NB4 (cell line): ENCODE measurements at places on chromosomes 3 and 15.

DNA sequence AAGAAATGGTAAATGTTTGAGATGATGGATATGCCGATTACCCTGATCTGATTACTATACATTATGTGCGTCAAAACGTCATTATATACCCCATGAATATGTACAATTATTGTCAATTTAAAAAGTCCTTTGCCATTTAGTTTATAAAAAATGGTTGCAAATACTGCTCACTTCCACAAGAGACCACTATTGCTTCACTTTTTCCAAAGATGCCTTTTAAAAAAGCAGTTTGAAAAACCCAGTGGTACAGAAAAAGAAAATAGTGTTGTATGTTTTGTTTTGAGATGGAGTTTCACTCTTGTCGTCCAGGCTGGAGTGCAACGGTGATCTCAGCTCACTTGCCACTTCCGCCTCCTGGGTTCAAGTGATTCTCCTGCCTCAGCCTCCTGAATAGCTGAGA lies 39.3 kb downstream of the EDEM1 start:
- DNase-seq = peak; percentile 50

DNA sequence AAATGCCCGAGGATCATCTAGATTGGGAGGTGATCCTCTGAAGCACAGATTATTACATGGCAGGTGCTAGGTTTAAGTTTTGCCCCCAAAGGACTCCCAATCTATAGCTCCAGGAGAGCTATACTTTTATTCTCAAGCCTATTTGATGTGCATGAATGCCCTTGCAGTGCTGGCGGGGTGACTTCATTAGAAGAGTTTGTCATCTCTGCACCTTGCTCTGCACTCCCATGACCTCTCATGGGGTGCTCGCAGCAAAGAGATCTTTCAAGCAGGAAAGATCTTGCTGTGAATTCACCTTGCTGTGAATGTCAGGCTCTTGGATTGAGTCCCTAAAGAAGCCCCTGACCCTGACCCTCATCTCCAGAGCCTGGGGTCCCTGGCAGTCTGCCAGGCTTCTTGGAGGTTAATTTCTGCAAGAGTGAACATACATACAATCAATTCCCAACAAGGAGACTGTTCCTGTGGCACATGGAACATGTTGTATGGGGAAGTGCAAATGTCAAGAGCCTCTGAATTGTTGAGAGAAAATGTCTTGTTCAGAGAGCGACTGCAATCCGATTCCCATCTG lies 45.9 kb downstream of the FAM43A start:
- no peak for DNase-seq

DNA sequence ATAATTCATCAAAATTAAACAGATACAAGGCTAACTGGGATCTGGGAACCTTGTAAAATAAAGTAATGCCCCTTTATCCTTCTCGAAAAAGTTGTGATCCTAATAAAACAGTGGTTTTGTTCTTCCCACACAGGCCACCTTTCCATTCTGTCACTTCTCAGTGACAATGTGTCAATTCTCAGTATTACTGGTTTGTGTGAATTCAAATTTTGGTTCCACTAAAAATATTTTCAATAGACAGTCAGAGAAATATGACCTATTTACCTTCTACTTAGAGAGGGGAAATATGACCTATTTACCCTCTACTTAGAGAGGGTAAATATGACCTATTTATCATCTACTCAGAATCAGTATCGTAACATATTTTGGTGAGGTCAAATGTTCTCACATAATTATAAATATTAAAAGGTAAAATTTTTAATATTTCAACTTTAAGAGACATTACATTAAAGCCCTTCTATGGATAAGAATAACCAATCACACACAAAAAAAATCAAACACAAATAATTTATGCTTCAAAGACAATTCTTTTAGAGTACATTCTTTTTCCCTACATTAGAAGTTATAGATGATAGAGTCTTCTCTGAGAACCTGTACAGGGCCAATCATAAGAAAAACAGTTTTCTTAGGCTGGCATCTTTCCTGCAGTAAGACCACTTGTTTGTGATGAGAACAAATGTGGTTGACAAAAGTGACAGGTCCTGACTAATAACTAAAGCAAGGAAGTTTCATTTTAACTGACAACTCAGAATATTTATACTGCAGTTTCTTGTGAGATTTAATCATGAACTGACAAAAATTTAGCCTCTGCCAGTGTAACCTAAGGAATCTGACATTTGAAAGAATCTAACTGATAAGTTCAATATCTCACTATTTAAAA lies 323.3 kb downstream of the DIPK2A start:
- DNase-seq = no peak

DNA sequence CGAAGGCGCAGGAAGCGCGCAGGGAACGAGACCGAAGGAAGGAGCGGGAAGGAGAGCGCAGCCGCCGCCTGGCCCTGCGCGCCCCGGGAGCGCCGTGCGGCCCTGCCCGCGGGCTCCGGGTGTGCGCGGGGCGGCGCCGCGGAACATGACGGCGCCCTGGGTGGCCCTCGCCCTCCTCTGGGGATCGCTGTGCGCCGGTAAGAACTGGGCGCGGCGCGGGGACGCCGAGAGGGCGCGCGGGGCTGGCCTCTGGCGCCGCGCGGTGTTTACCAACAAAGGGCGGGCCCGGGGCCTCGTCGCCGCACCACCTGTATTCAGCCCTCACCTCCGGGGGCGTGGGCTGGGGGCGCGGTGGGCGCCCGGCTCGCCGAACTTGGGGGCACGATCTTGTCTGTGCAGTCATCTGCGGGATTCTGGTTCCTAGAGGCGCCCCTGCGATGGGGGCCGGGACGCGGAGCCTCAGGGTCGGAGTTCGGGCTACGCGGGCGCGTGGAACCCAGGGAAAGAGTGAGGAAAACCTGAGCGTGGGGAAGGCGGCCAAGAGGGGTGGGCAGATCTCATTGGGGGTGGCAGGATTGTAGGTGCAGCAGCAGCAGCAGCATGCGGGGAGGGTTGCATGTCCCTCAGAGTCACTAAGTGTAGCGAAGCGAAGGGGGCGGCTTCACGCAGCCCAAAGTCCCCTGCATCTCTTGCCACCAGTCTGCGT lies 641 bp downstream of the ACVR2B start:
- peak; percentile 48 for DNase-seq

DNA sequence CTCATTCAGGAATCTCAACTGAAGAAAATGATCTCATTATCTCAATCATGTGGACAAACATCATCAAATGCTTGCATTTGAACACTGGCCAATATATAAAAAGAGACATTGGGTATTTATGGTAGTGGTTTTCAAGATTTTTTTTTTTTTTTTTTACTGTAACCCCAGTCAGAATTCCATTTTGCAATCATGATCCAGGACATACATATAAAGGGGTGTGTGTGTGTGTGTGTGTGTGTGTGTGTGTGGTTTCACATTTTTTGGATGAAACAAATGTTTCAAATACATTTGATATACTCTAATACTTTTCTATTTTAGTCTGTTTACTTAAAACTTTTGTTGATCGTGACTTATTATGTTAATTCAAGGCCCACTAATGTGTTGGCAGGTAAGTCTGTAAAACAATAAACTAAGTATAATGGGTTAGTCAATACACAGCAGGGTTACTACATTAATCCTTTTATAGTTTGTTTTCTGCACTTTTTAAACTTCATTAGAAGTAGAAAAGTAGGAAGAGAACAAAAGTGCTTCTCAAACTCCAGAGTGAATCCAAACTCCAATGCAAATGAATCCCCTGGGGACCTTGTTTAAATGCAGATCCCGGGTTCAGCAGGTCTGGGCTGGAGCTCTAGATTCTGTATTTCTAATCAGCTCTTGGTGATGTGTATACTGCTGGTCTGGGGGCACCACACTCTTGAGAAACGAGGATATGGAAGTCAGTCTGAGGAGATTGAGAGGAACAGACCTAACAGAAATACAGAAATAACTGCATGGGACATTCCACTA lies 17.6 kb downstream of the THRB start:
- no peak for DNase-seq

- DNase-seq = peak; percentile 34
These were observed 47.8 kb upstream of the TMEM158 start for GRCh38 chr3:45273681-45274515.

DNA sequence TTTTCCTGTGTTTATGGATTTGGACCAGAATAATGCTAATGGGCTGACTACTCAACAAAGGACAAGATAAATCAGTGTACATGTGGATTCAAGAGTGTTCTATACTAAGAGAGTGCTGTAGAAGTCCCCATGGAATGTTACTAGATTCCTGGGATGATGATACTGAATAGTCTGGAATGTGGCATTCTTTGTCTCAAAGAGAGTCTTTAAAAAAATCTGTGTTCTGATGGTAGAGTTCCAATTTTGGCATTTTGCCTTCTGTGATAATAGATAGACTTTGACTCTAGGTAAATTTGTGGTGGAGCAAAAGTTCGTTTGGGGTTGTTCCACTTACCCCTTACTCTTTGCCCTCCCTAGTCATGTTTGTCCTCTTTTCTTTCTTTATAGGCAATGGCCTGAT lies 43.7 kb downstream of the NMD3 start:
- DNase-seq = no peak

DNA sequence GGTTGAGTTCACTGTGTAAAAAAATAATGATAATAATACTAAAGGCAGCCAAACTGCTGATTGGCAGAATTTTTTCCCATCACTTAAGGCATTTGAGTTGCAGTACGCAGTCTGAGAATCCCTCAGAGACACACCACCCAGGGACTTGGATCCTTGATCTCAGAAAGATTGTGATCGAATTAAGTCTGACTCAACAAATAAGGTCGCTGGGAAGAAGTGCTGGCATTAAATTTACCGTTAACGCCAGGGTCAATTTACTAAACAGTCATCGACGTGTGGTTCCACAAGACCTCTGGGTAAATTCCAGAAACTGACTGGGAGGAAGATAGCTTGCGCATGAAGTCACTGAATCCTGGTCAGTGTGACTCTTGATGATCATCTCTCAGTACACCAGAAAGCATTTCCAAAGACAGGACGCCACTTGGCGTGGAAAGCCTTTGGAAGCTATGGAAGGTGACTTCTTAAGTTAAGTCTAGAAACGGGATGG lies 48.3 kb upstream of the CGNL1 start:
- DNase-seq = no peak

- DNase-seq = no peak
These were observed 173.2 kb downstream of the KCNAB1 start for GRCh38 chr3:156293566-156293965.

- no peak for DNase-seq
These were observed 382.1 kb downstream of the GAP43 start for GRCh38 chr3:116005404-116005803.

- DNase-seq = no peak
These were observed 65.5 kb upstream of the DCBLD2 start for GRCh38 chr3:98966862-98967546.

- DNase-seq = no peak
These were observed 31.6 kb upstream of the ACP3 start for GRCh38 chr3:132285620-132285945.

DNA sequence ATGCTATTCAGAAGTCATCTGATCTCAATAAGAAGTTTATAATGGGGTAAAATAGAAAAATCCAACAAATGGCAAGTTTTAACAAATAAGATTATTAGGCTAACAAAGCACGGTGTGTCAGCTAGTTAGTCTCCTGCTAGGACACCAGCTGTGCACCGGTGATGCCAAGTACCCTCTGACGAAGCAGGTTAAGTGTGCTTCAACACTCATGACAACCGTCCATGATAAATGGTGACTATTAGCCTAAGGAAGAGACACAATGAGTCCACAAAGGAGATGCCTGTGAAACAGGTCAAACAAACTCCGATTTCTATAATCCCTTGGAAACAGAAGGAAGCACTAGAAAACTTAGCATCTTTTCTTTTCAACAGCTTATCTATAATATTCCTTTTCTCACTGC lies 36.5 kb downstream of the ATP13A3 start:
- DNase-seq = no peak

- no peak for DNase-seq
These were observed 248.4 kb downstream of the ISL2 start for GRCh38 chr15:76584868-76585575.

DNA sequence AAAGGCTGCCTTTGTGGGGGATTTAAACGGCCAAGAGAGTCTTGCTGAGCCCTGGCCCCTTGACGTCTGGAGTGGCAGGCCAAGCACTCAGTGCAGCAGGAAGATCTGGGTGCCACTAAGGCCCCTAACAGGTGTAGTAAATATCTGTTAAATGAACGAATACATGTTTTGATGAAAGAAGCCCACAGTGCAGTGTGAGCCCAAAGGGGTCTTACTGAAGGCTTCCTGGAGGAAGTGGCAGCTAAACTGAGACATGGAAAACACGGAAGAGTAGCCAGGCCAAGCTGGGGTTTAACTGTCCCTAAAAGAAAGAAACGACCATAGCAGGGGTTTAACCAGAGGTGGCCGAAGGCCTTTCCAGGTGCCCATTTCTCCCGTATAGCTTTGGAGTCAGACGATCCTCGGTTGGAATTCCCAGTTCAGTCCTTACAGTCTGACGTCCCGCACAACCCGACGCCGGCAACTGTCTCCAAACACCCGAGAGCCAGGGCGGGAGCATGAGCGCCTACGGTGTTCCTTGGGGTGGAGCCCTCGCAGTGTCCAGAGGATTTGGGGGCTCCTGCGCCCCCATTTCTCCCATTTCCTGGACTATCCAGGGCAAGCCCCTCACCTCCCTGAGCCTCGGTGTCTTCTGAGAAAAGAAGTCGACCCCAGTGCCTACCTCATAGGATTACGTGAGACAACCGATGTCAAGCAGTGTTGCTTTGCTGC lies 910 bp upstream of the ABHD6 start:
- no peak for DNase-seq

DNA sequence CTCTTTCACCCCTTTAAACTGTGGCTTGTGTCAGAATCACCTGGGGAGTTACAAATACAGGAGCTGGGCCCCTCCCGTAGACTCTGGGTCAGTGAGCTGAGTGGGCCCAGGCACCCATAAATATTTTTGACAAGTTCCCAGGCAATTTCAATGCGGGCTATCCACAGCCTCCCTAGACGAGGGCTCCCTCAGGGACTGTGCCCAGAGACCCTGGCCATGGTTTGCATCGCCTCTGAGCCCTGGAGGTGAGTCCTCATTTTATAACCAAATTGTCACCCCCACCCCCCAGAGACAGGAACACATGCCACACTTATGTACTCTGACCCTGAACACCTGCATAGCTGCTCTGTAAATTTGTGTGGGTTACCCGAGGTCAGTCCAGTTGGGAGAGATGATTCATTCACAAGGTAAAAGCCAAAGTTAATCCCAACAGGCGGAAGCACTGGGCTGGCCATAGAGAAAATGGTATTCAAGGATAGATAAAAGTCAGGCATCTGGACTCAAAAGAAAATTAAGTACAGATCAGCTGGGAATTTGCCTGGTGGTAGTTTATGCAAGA lies 146.5 kb upstream of the SLC6A11 start:
- no peak for DNase-seq

GRCh38 chr15:88321271-88321670 lies 64.7 kb upstream of the NTRK3 start:
- DNase-seq = no peak

- DNase-seq = no peak
These were observed 12.7 kb downstream of the GPR156 start for GRCh38 chr3:120272286-120272685.

DNA sequence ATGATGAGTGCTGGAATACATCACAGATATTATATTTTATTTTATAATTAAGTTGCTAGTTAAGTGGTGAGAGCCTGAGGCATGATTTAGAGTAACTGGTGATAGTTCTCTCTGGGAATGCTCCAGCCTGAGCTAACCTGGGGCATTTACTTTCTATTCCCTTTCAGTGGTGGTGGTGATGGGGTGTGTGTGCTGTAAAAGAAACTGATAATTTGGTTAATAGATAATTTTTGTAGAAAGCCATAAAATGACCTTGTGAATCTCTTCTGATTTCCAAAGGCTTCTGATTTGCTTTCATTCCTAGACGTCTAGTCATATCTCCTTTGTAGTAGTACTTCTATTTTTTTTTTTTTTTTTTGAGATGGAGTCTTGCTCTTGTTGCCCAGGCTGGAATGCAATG lies 46.8 kb upstream of the DPPA4 start:
- no peak for DNase-seq

GRCh38 chr3:119349354-119350041 lies 55.3 kb downstream of the ARHGAP31 start:
- no peak for DNase-seq
